ENCODE measurements at places on chromosomes 16 and 17.

GRCh38 chr17:60832631-60833030 lies 155.0 kb downstream of the BCAS3 start:
- DNase-seq = no peak

DNA sequence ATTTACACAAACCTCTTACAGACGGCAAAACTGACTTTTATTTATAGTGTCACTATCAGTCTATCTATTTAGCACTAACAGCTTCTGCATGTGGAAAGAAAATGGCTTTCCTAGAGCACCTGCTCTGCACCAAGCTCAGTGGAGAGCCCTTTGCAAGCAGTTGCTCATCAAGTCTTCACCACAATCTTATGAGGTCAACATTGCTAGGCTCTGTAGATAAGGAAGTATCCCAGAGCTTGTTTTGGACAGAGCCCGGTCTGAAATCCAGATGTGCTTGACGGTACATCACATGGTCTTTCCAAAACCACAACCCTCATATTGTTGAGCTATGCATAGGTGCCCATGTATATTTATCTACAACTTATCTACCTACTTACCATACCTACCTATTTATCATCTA lies 572.7 kb upstream of the CDH5 start:
- no peak for DNase-seq

DNA sequence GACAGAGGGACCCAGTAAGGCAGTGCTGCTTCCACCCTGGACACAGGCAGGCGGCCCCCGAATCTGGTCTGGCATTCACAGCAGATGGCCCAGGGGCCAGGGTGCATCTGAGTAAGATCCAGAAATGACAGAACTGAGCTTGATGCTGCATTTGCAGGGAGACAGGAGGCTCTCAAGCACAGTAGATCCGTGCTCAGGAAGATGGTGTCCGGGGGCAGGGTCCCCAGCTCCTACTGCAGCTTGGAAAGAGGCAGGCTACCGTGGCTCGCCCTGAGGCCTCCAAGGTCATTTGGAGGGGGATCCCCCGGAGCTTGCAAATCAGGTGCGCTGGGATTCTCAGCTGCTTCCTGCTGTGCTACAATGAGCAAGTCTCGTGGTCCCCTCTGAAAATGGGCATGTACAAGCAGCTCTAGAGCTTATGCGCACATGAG lies 2.2 kb downstream of the C16orf95 start:
- DNase-seq = no peak

- no peak for DNase-seq
Observed at GRCh38 chr16:54277845-54278703, 8.5 kb downstream of the IRX3 start.

DNA sequence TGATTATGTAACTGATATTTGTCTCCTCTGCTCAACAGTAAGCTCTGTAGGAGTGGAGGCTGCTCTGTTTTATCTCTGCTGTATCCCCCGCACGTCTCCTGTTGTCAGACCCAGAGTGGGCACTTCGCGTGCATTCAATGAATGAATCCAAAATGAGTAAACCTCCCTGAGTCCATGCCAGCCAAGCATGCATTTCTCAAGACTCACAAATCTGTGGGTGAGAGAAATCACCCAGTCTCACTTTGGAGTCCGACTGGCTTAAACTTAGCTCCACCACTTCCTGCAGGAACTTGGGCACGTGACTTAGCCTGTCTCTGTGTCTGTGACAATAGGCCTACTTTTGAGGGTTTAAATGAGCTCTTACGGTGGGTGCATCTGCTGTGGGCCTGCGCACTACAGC lies 3.7 kb downstream of the PNPO start:
- peak; percentile 29 for DNase-seq

- no peak for DNase-seq
Observed at GRCh38 chr17:57402681-57403180, 146.4 kb downstream of the MSI2 start.

DNA sequence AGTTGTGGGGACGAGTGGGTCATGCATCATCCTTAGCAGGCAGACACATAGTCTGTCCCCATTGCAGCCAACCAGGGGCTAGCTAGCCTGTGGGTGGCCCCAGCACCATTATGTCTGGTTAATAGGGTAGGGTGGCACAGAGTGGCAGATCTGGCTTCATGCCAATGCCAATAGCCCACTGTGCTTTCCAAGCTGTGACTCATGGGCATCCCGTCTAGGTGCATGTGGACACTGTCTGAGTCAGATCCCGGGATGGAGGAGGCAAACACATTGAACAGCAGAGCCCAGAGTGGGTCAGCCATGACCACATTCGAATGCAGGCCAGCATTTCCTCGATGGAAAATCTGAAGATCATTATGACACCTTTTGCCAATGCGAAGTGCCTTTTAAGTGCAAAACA lies 2.5 kb downstream of the HS3ST2 start:
- no peak for DNase-seq

DNA sequence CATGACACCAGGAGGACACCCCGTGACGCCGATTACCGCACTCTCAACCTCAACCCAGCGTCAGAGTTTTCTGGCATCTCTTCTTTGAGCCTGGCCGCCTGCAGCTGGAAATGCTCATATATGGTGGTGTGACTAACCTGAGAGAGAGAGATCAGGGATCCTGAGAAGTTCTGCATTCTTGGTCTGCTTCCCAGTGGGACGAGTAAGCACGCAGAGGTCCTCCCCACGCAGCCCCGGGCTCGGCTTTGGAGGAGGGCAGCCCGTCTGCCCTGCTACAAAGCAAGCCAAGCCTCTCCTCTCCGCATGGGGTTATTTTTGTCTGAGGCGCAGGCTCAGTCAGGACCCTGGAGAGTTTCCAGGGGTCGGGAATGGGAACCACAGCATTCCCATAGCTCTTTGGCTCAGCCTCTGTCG lies 16.5 kb downstream of the CRISPLD2 start:
- DNase-seq = no peak

GRCh38 chr17:45315648-45316433 lies 979 bp downstream of the MAP3K14 start:
- no peak for DNase-seq

DNA sequence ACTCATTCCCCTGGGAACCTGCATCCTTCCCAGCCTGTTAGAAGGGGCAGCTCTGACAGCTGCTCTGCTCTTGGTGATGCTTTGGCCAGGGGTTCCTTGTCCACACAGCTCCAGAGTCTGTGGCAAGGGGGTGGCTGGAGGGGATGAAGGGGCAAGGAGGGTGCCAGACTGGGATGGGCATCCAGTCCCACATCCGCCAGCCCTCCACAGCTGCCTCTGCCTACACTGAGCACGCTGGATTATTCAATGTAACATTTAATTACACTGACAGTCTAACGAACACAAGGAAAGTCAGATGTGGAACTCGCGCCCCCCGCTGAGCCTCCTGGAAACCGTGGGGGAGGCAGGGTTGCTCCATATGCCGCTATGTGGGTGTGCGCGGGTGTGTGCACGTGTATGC lies 101.1 kb downstream of the C16orf78 start:
- DNase-seq = no peak

DNA sequence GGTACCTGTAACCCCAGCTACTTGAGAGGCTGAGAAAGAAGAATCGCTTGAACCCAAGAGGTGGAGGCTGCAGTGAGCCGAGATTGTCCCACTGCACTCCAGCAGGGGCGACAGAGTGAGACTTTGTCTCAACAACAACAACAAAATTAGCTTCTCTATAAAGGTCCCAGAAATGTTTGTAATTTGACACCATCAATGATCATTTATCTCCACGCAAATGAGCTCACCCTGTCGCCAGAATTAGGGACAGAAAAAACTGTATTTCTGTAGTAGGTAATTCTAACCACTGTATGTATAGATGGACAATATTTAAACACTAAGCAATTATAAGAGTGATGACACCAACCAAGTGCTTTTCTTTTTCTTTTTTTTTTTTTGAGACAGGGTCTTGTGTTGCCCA lies 10.7 kb downstream of the C17orf78 start:
- DNase-seq = no peak

All from CD8-positive, alpha-beta memory T cell (primary cell).